ENCODE measurements at places on chromosomes 4 and X.

GRCh38 chr4:7821245-7822136, 118.2 kb downstream of the AFAP1 start:
- DNase-seq = no peak

GRCh38 chr4:134001057-134001456, 200.5 kb downstream of the PABPC4L start:
- DNase-seq = no peak

GRCh38 chrX:311156-312129, 7.2 kb downstream of the GTPBP6 start:
- no peak for DNase-seq

DNA sequence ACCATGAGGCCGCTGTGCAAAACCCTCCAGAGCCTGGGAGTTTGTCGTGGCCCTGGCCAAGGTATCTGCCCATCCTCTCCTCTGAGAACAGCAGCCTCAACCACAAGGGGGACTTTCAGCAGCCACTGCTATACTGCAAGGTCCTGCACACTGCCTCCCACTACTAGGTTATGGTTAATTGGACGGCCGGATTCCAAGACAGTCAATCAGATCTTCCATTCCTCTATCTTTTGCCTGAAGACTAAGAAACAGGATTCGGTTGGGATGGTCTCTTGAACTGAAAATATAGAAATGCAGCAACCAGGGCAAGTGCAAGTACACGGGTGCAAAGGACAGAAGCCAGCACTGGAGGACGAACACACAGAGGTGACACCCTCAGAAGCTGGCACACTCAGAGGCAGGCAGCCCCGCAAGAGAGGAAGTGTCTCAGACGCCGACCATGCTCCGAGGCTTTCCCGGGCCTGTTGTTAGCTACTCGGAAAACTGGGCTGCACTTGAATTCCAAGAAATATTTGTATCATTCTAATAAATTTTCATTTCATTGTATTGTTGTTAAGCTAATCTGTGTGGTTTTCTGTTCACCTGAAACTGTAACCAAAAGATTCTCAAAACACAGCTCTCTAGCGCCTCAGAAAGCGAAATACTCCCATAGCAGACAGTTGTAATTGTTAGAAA, 63.3 kb downstream of the AFAP1 start:
- DNase-seq = no peak

- no peak for DNase-seq
Observed at GRCh38 chr4:113322736-113323135, 273.3 kb downstream of the ANK2 start.

DNA sequence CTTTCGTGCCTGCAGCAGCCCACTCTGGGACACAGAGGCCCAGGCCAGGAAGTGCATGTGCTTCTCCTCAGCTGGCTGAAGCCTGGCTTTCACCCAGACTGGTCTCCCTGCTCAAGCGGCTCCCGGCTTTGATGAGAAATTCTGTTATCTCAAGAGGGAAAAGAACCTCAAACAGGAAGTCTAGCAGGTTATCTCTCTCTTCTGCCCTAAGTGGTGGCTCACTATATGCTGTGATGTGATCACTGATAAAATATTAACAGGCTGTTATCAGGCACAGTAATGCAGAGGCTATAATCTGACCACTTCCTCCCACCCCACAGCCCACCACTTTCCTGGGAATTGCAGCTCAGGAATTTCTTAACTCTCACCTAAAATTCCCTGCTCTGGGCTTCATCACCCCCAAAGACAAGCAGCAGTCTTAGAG, 13.3 kb downstream of the CLDN2 start:
- DNase-seq = no peak

GRCh38 chrX:19643203-19643602, 127.9 kb upstream of the MAP3K15 start:
- no peak for DNase-seq

DNA sequence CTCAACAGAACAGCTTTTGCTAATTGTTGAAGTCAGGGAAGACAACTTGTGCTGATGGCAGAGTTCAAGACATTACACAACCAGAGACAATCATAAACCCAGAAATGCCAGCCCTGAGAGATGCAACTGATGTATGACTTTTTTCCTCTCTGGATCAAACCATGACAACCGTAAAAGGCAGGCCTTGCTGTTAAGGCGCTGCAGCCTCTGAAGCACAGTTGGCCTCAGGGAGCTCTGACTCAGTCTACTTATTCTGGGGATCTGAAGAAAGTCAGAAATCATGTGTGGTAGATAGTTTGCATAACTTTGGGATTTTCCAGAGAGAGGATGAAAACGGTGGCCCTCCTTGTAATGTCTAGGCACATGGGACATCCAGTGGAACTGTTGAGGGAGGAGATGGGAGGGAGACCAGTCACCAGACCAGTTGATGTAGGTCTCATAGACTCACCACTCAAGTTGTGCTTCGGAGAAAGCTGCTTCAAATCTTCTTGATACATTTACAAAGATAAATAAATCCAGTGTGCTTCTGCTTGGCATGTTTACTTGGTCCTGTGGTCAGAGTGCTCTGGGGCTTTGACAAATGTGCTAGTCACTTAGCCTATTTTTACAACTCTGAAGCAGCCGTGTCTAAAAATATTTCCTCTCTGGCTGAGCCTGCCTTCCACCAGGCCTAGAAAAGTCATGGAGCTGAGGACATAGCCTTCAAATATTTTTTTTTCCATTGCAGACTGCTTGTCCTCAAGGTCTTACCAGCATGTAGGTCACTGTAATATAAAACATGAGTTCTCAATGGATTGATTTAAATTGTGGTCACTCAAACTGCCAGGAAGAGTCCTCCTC, 7.5 kb downstream of the HADH start:
- DNase-seq = no peak

DNA sequence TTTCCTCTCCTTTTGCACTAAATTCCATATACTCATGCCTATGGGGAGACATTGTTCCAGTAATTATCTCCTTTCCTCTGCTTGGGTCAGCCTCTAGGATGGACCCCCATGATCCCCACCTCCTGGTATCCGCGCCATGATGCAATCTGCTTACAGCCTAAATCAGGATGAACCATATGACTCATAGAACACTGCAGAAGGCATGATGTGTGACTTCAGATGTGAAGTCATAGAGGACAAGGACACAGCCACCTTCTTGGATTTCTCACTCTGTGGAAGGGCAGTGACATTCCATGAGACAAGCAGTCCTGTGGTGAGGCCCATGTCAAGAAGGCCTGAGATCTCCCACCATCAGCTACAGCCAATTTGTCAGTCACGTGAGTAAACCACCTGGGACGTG, 9.0 kb upstream of the TMEM144 start:
- no peak for DNase-seq

DNA sequence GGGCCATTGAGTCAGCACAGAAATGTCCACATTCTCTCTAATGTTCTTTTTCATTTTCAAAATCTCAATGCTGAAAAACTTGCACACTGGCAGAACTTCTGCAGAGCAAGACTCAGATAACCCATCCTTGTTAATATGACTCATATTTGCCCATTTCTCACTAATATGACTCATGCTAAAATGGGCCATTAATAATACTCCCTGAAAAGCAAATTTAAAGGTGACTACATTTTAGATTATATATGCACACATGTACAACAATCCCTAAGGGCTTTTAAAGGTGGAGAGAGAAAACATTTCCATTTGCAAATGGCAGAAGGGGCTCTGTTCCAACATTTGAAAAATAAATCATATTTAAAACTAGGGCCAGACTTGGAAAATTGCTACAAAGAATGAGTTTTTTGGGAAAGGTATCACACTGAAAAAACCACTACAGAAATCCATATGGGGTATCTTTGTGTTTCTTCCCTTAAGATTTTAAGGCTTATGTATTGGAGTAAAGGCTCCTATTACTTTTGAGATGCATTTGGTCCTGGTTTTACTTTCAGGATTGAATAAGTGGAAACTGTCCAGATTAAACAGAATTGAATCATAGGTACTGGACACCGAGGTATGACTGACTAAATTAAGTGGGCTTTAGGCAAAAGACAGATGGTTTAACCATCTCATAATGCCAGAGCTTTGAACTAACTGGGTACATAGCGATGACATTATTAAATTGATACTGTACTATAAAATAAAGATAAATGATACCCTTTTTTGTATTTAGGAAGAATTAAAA, 30.0 kb downstream of the TLR2 start:
- no peak for DNase-seq

- peak; percentile 18 for DNase-seq
Observed at GRCh38 chrX:100447655-100448397, 37.8 kb upstream of the PCDH19 start.

- DNase-seq = no peak
Observed at GRCh38 chr4:125650557-125650956, 335.8 kb downstream of the FAT4 start.

- no peak for DNase-seq
Observed at GRCh38 chr4:36242629-36243354, 1.5 kb downstream of the ARAP2 start.

DNA sequence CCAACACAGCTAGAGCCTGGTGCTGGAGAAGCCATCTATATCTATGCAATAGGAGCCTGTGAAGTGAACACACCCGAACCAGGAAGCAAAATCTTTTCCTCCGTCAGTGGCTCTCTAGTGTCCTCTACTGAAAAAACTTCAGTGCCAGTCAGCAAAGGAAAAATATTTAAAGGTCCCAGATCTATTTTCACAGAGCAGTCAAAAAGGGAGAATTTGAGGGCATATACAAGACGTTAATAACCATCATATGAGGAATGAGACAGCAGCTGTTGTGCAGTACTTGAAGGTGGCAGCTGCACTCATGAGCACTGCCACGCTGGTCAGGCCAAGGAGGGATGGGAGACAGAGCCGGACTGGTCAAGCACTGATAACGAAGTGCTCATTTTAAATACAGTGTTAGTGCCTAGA, 14.4 kb downstream of the MCUB start:
- no peak for DNase-seq

GRCh38 chrX:40176351-40177116, 78.8 kb upstream of the BCOR start:
- peak; percentile 71 for DNase-seq

DNA sequence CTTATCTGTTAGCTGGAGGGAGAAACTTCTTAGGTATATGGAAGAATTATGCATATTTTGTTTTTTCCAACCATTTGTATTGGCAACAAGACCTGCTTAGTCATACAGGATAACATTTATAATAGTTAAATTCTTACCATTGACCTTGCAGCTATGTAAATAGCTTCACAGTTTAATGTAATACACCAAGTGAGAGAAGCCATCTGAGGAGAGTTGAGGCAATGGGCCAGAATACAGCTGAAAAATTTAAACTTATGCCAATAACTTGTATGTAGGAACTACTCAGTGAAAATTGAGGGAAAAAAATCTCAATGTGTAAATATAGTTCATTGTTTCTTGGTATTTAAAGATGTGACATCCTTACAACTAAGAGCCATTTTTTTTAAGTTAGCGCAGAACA, 273.5 kb downstream of the DACH2 start:
- DNase-seq = no peak

- DNase-seq = no peak
Observed at GRCh38 chr4:141352909-141353525, 132.3 kb downstream of the ZNF330 start.

GRCh38 chr4:47733302-47734175, 104.3 kb downstream of the CORIN start:
- no peak for DNase-seq

DNA sequence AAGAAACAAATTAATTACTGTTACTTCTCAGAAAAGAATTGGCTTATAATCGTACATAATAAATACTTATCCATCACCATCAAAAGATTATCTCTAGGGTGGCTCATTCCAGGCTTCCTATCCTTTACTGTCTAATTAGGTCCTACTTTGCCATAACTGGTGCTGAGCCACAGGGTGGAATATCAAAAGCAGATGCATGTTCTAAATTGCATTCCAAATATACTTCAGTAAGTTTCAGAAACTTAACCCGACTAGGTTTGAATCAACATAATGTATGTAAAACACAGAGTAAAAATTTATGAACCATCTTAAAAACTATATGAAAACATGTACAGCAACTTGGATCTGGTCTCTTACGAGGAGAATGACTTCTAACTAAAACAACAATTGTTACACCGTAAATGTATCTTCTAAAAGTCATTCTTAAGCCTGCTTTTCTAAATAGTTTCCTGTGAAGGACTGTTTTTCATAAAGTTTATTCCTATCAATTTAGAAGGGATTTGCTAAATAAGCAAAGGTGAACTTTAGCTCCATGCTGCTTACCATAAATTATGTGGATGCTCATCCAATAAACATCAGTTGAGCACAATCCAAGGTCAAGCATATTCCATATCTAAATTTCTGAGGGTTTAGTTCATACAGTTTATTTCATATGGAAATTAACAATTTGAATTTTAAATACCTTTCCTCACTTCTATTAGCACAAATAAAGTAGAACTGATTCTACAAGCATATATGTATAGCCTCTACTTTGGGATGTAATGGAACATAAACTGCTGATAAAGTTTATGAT, 13.4 kb downstream of the ZAR1 start:
- no peak for DNase-seq

GRCh38 chr4:13452927-13453579, 31.1 kb downstream of the RAB28 start:
- no peak for DNase-seq

- no peak for DNase-seq
Observed at GRCh38 chr4:992297-993110, 700 bp downstream of the SLC26A1 start.

- DNase-seq = no peak
Observed at GRCh38 chrX:113699939-113700338, 859.3 kb upstream of the AMOT start.

DNA sequence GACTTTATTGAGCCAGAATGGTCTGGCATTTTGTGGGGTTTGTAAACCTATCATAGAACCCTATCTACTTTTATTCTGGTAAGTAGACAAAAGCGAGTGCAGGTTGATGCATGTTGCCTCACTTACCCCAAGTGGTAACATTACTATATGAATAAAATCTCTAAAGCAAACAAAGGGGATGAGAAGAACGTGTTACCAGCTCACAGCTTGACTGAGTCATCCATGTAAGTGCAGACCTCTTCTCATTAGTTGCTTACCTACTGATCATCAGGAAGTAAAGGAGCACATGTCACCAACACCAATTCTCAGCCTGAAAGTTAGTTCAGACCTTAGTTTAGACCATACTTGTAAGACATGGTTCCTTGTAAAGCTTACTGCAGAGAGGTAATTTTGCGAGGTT, 1328.3 kb downstream of the C4orf33 start:
- DNase-seq = no peak

- DNase-seq = no peak
Observed at GRCh38 chr4:74308215-74308614, at the start of gene EPGN. Gene EPGN, plus strand, starts transcription at chr4:74308470. Its CDS starts 64 bp downstream, at chr4:74308534.

DNA sequence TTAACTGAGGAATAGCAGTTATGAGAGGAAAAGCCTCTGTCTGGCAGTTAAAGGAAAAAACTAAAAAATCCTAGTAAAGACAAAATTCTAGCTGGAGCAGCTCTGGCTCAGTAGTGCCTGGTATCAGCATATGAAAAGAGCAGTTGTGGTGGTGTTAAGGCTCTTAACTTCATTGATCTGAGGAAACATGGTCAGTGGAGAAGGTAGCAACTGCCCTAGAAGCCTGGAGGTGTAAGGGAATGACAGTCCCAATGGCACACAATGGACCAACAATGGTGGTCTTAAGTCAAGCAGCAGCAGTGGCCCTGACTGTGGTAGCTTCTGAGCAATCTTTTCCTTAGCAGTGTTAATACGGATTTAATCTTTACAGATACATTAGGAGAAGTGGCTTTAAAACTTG, 189.6 kb upstream of the POF1B start:
- no peak for DNase-seq
